ENCODE measurements at places on chromosomes 11 and 22. TPM values are rescaled to one million over a fixed set of nuclear protein-coding genes. Genes with fewer than 3 reads are reported as not detected.

QSER1 gene
- total RNA-seq, result 20.3 TPM

OR5B17 gene
- total RNA-seq, result not detected

MMP10 gene
- total RNA-seq, result not detected

SCYL1 gene
- total RNA-seq, result 96.8 TPM

OR9G4 gene
- total RNA-seq, result not detected

C11orf91 gene
- not detected for total RNA-seq

AIFM3 gene
- 3.4 TPM for total RNA-seq

POU2F3 gene
- not detected for total RNA-seq

CDC42EP1 gene
- total RNA-seq, result 61.6 TPM

RBMXL2 gene
- not detected for total RNA-seq

LTO1 gene
- 43.5 TPM for total RNA-seq
